ENCODE measurements at places on chromosomes 2 and 18.
A peak's percentile ranks its signal among the peaks of the same experiment; 100 is the strongest.

- peak; percentile 14 for DNase-seq
These were observed 245.0 kb upstream of the FN1 start for GRCh38 chr2:215680605-215681598.

DNA sequence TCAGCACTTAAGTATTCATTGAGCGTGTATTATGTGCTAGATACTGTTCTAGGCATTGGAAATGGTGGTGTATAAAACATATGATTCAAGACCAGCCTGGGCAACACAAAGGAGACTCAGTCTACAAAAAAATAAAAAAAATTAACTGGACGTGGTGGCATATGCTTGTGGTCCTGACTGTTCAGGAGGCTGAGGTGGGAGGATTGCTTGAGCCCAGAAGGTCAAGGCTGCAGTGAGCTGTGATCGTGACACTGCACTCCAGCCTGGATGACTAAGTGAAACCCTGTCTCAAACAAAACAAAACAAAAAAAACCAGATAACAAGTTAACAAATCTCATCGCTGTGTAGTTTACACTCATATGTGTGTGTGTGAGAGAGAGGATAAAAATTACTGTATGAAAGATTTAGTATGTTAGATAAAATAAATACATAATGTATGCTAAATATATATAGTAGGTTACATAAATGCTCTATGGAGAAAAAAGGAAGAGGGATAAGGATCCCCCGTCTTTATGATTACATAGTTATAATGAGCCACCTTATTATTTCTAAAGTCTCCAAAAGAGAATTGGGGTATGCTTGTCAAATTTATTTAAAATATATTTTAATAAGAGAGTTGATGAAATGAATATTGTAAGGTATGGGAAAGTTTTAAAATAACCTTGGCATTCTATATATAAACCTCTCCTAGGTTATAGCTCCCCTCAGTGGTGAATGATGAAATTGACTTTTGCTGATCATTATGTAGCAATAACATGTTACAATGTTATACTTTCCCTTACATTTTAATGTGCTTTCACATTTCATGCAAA lies 69.2 kb downstream of the EHBP1 start:
- no peak for DNase-seq

GRCh38 chr2:146818122-146818521 lies 1026.7 kb upstream of the ACVR2A start:
- no peak for DNase-seq

DNA sequence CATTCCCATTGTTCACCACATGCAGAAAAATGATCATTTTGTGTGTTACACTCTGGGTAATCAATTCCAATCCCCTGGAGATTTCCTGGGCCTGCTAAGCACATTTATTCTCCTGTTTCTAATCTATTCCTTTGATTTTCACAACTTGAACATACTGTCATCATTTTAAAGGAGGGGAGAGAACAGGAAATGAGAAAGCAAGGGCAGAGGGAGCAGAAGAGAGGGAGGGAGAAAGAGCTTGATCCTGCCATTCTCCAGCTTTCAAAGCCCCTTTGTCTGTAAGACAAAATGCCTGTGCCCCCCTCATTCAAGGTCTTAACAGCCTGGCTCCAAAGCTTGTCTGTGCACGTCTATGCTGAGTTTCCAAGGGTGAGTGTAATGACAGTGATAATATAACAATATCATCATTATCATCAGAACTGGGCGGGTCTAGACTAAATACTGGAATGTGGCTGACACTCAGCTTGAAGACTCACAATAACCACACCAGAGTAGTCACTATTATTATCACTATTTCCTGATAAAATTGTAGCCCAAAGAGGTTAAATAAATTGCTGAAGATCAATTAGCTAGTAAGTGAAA lies 164.4 kb upstream of the KLHL29 start:
- DNase-seq: no peak

- no peak for DNase-seq
These were observed 454.6 kb upstream of the TRIB2 start for GRCh38 chr2:12261986-12262680.

- DNase-seq: no peak
These were observed 34.2 kb downstream of the ROCK2 start for GRCh38 chr2:11310212-11310611.

DNA sequence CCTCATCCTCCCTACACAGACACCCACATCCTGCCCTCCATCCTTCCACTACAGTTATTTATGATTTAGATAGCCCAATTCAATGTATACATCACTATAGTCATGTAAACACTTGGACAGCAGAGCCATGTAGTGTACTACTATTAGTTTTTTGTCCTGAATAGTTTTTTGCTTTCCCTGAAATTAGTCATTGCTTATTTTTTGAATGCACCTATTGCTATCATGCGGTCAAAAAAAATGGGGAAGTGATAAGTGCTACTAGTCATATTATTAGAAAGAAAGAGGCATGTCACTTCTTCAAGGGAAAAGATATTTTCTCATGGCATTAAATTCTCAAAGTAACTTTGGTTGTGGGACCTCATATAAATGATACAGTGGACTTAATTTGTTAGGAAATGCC lies 6.8 kb upstream of the GREB1 start:
- no peak for DNase-seq

- DNase-seq: no peak
These were observed 11.4 kb downstream of the AGAP1 start for GRCh38 chr2:235505181-235505741.

GRCh38 chr18:75207310-75208154 lies 1.4 kb downstream of the PTGR3 start:
- no peak for DNase-seq

DNA sequence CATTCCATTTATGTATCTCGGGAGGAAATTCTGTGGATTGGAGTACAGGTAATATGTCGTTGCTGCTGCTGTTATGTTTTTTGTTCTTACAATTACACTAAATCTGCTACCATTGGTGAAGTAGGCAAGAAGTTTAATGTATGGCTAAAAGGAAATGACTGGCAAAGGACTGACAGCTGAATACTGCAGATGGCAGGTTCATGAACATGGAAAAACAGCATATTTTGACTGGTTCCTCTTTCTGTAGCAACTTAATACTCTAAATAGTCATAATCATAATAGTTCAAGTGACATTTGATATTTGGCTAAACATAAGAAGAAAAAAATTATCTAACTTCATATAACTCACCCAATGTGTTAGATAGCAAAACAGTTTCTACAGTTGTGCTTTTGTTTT lies 84.5 kb upstream of the PGAP1 start:
- no peak for DNase-seq

DNA sequence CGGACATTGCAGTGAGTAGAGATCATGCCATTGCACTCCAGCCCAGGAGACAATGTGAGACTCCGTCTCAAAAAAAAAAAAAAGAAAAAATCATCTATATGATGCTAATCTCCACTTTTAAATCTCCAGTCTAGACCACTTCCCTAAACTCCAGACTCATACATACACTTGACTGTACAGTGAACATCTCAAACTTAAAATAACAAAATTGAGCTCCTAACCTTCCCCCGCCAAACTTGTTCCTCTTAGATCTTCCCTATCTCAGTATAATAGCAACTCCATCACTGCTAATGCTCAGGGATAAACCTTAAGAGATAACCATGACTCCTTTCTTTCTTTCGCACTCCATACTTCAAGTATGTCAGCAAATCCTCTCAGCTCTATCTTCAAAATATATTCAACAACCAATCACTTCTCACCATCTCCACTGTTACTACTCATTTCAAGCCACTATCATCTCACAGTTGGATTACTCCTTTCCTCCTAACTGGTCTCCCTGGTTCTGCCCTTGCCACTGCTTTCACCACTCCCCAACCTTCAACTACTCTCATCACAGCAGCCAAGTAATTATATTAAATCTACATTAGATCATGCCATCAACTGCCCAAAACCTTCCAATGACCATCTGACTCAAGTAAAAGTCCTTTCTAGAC lies 12.0 kb downstream of the MEMO1 start:
- no peak for DNase-seq

- DNase-seq: no peak
These were observed 160.3 kb upstream of the TCF4 start for GRCh38 chr18:55748227-55748738.

GRCh38 chr2:62554440-62554839 lies 48.4 kb upstream of the TMEM17 start:
- no peak for DNase-seq

- DNase-seq: no peak
These were observed 24.2 kb upstream of the C2orf42 start for GRCh38 chr2:70214953-70215549.

- DNase-seq: no peak
These were observed 124.2 kb upstream of the HS6ST1 start for GRCh38 chr2:128442891-128443302.

DNA sequence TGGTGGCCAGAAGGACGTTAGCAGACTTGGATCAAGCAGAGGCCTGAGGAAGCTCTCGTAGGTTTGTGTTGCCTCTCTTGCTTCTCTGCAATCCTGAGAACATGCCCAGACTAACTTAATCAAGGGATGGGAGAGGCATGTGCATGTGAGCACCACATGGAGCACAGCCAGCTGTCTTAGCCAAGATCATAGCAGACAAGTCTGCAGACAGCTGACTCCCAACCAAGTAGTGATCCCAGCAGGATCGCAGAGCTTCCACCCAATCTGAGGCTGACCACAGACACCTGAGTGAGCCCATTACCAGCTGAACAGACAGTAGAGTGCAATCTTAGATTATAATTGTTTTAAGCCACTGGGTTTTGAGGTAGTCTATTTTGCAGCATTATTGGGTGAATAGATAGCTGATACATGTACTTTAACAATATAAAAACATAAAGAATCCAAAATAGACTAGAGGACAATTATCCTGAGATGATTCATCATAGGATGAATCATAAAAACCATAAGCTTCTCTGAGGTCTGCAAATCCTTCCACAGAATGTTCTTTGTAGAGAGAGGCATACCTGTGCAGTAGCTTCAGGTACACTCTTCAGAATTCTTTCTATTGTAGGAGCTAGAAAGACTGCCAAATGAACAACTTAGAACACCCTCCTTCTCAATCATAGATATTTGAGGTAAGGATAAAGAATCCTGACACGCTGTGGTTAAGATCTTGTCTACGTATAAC lies 25.2 kb upstream of the FAM110C start:
- no peak for DNase-seq

GRCh38 chr2:46589356-46589755 lies 110.0 kb downstream of the TMEM247 start:
- DNase-seq: no peak

DNA sequence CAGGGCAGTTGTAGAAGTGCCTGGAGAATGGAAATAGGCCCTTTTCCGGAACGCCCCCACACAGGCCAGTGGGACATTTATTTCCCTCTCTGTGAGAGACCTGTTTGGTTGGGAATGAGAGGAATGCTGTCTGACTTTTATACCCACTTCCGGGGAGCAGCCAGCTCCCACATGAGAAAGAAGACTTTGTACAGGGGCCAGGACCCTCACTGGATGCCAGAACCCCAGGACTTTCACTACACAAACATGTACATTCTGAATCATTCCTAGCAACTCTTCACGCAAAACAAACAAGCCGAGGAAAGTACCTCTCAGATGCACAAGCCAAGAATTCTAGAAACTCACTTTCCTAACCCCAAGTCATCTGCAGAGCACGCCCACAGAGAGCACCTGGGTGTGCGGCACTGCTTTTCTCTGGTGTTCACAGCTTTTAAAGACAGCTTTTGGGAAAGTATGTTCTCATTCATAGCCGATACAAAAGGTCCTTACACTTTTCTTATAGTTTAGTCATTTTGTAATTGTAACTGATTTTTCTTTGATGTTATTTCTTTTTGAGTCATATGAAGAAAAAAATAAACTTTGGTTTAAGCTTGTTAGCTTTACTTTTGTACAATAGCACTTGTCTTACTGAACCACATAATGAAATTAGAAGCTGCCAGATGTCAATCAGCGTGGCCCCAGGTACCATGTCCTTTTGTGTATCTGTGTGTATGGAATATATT lies 856.1 kb upstream of the ID2 start:
- DNase-seq: peak; percentile 69

GRCh38 chr2:18345848-18346247 lies 214.6 kb downstream of the RDH14 start:
- DNase-seq: no peak

DNA sequence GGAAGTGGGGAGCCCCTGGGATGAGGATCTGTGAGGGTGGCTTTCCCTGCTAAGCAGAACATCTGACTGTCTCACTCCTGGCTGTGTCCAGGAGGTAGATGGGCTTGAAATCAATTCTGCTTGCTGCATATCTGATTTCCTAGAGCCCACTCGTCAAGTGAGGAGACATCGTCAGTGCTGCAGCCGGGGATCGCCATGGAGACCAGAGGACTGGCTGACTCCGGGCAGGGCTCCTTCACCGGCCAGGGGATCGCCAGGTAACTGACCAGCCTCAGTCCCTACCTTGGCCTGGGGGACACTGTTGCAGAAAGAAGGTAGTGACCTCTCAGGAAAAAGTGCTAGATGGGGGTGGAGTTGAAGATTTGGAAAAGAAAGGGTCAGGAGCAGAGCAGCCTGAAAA lies 31.3 kb downstream of the CNGA3 start:
- no peak for DNase-seq

- no peak for DNase-seq
These were observed 542 bp upstream of the CNNM3 start for GRCh38 chr2:96815326-96816126.

- no peak for DNase-seq
These were observed 227.2 kb upstream of the CRIM1 start for GRCh38 chr2:36128359-36128758.

DNA sequence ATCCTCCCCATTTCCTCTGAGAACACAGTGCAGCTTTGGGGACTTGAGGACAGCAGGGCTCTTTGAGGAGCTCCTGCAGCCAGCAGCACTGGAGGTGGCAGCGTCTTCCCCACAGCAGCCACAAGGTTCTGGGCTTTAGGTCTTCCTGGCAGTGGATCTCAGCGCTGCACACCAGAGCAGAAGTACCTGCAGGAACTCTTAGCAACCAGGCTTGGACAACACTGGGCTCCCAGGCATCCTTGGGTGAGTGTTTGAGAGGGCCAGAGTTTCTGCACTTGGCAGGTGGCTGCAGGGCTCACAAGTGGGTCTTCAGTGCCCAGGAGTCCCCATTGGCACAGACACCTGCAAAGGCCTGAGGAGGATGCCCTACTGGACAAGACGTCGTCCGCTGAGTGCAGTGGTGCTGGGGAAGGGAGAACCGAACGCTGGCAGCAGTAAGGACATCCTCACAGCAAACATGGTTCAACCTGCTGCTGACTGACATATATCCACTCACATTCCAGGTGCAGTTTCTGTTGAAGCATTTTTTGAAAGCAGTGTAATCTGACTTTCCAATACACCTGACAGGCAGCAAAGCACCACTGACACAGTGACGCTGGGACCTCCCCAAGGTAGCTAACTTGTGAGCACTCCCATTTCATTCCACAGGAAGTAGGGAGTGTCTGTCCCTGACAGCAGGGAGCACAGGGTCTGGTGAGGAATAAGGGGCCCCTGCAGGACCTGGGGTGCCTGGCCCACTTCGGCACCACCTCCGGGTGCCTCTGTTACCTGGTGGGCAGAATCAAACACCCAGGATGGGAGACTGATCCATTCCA lies 149.9 kb upstream of the COPS8 start:
- DNase-seq: no peak

- no peak for DNase-seq
These were observed 210.8 kb upstream of the ZEB2 start for GRCh38 chr2:144730711-144731110.
